ENCODE measurements at places on chromosomes 2 and 18. TPM values are rescaled to one million over a fixed set of nuclear protein-coding genes. Genes with fewer than 3 reads are reported as not detected.

The CCDC141 gene
- total RNA-seq: 8.0 TPM

The POMC gene
- 12.3 TPM for total RNA-seq

The UCN gene
- 0.59 TPM for total RNA-seq

The RFTN2 gene
- total RNA-seq: 1.0 TPM

The PTRHD1 gene
- 46.9 TPM for total RNA-seq

The GNAL gene
- total RNA-seq: 21.2 TPM

The ZSCAN30 gene
- total RNA-seq: 15.5 TPM

The RTKN gene
- total RNA-seq: 50.0 TPM

The LRRTM1 gene
- 1.3 TPM for total RNA-seq

The KIF1A gene
- total RNA-seq: 214 TPM

The SERPINB4 gene
- 1.1 TPM for total RNA-seq

GRCh38 chr2:89811295-89811694 lies 1119.8 kb downstream of the RPIA start:
- no peaks in the 10 kb centered on the region for H3K4me1 ChIP-seq
- peaks cover 46% of the 10 kb centered on the region for H3K36me3 ChIP-seq
- no peak for DNase-seq
- no peak overlapping the region for H3K4me3 ChIP-seq
- H3K27ac ChIP-seq: no peak overlapping the region
- no peaks in the 10 kb centered on the region for H3K27me3 ChIP-seq

GRCh38 chr2:133167990-133168389 lies 400.3 kb downstream of the NCKAP5 start:
- no peak overlapping the region for H3K4me3 ChIP-seq
- no peaks in the 10 kb centered on the region for H3K27me3 ChIP-seq
- H3K36me3 ChIP-seq: no peaks in the 10 kb centered on the region
- DNase-seq: peak; percentile 5
- H3K4me1 ChIP-seq: no peaks in the 10 kb centered on the region
- no peak overlapping the region for H3K27ac ChIP-seq

GRCh38 chr2:204150721-204151120 lies 214.2 kb downstream of the ICOS start:
- no peak overlapping the region for H3K27ac ChIP-seq
- H3K27me3 ChIP-seq: no peaks in the 10 kb centered on the region
- peaks cover under 1% of the 10 kb centered on the region for H3K4me1 ChIP-seq

- no peak overlapping the region for H3K27ac ChIP-seq
- DNase-seq: no peak
- no peaks in the 10 kb centered on the region for H3K27me3 ChIP-seq
- no peaks in the 10 kb centered on the region for H3K4me1 ChIP-seq
Observed at GRCh38 chr18:26981360-26982082, 116.0 kb upstream of the AQP4 start.

GRCh38 chr2:207107551-207107950 lies 58.2 kb downstream of the KLF7 start:
- H3K4me3 ChIP-seq: no peak overlapping the region
- DNase-seq: no peak
- H3K27me3 ChIP-seq: no peaks in the 10 kb centered on the region
- H3K4me1 ChIP-seq: no peaks in the 10 kb centered on the region

DNA sequence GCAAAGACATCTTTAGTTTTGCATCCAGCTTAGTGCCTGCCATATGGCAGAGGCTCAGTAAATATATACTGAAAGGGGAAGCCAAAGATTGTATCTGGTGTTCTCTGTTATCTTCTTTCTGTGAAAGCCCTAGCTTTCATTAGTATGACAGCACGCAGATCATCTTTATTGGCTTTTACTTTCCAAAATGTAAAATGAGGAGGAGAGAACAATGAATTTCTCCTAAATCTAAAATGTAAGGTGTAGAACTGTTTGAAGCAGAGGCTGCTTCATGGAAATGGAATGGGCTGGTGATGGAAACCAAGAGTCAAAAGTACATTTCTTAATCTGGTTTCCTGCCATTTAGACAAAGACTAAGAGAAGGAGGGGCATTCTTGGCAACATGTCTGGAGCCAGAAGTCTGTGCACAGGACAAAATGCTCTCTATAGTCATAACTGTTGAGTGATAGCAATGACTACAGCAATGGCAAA lies 1029.9 kb upstream of the PIK3C3 start:
- DNase-seq: no peak
- no peak overlapping the region for H3K27ac ChIP-seq
- H3K4me3 ChIP-seq: no peak overlapping the region
- H3K36me3 ChIP-seq: no peaks in the 10 kb centered on the region
- H3K4me1 ChIP-seq: no peaks in the 10 kb centered on the region

- no peak for DNase-seq
- no peak overlapping the region for H3K27ac ChIP-seq
- no peak overlapping the region for H3K4me3 ChIP-seq
- H3K4me1 ChIP-seq: no peaks in the 10 kb centered on the region
Observed at GRCh38 chr2:33321236-33321771, 155.1 kb upstream of the RASGRP3 start.

- H3K27me3 ChIP-seq: no peaks in the 10 kb centered on the region
- peaks cover 16% of the 10 kb centered on the region for H3K4me1 ChIP-seq
- no peak for DNase-seq
- H3K4me3 ChIP-seq: no peak overlapping the region
Observed at GRCh38 chr2:15931319-15931890, 8.9 kb upstream of the MYCN start.

DNA sequence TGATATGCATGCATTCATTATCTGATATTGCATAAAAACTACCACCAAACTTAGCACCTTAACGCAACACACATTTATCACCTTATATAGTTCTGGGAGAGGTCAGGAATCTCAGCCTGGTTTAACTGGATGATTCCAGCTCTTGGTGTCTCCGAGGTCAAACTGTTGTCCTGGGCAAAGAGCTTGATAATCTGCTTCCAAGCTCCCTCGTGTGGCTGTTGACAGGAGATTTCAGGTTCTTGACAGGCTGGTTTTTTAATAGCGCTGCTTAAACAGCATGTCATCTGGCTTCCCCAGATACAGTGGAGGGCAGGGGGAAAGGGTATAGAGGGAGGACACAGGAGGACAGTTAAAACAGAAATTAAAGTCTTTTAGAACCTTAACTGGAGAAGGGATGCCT lies 785.0 kb downstream of the CNTNAP5 start:
- no peak overlapping the region for H3K4me3 ChIP-seq
- no peaks in the 10 kb centered on the region for H3K36me3 ChIP-seq
- H3K4me1 ChIP-seq: no peaks in the 10 kb centered on the region
- peak; percentile 68 for DNase-seq
- no peaks in the 10 kb centered on the region for H3K27me3 ChIP-seq

GRCh38 chr2:45397292-45397691 lies 213.8 kb downstream of the SRBD1 start:
- H3K27me3 ChIP-seq: no peaks in the 10 kb centered on the region
- peaks cover 48% of the 10 kb centered on the region for H3K4me1 ChIP-seq
- H3K27ac ChIP-seq: peak overlapping the region; percentile 40
- no peak overlapping the region for H3K4me3 ChIP-seq
- no peaks in the 10 kb centered on the region for H3K36me3 ChIP-seq

- H3K27me3 ChIP-seq: no peaks in the 10 kb centered on the region
- no peak overlapping the region for H3K27ac ChIP-seq
- no peaks in the 10 kb centered on the region for H3K4me1 ChIP-seq
- no peak for DNase-seq
- H3K4me3 ChIP-seq: no peak overlapping the region
Observed at GRCh38 chr2:197209742-197210408, 100.7 kb downstream of the ANKRD44 start.

DNA sequence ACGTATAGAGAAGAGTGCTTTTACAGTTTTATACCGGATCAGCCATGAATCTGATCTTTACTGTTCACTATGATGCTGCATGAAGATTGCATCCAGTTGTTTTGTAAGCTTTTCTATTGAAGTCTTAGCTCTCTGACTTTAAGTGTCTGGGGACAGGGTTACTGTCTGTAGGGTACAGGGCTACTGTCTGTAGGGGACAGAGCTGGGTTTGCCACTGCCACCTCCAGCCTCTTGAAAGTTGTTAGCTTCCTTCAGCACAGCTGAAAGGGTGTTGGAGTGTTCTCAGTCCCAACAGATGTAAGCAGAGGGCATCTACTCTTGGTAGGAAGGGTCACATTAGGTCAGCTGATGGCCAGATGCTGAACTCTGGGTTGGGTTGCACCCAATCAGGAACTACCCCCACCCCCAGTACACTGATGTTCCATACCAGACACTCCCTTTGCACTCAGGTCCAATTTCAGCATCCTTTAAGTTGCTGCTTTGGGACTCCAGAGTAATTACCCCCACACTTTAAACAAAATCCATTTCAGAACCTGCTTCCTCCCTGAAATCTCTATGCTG lies 58.0 kb downstream of the MYL12B start:
- H3K27me3 ChIP-seq: no peaks in the 10 kb centered on the region
- peaks cover 3% of the 10 kb centered on the region for H3K4me1 ChIP-seq
- H3K36me3 ChIP-seq: no peaks in the 10 kb centered on the region
- no peak overlapping the region for H3K27ac ChIP-seq
- DNase-seq: no peak
- no peak overlapping the region for H3K4me3 ChIP-seq

DNA sequence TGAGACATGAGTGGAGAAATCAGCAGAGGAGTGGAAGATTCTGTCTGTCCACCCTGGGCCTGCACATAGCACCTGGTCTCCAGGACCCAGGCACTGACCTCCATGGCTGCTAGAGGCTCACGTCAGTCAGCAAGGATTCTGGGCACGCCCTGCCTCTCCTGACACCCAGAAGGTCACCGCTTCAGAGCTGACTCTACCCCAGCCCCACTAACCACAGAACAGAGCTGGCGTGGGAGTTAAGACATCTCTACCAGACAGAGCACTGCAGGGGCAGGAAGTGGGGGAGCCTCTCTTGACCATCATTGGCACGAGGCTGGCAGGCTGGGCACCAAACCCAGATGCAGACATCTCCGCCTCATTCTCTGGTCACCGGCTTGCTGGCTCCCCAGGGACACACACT lies 3.0 kb downstream of the ADCY3 start:
- H3K27ac ChIP-seq: no peak overlapping the region
- no peaks in the 10 kb centered on the region for H3K27me3 ChIP-seq
- no peak for DNase-seq
- no peak overlapping the region for H3K4me3 ChIP-seq

DNA sequence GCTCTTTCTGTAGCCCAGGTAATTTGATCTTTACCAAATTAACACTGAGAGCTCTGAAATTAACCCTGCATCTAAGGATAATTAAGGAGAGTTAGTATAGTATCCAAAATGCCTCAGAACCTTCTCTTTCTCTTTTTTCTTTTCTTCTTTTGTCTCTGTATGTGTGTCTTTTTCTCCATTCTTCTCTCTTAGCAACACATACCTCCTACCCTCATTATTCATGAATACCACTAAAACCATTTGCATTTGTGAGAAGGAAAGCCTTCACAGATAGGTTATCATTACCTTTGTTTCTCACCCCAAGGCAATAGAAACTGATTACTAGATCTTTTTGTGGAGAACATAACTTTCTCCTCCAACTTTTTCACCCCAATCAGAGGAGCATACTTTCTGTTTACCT lies 376.5 kb upstream of the NXPH2 start:
- H3K27me3 ChIP-seq: no peaks in the 10 kb centered on the region
- 0 out of 2 replicates have a peak overlapping the region, but pooled peaks have one; percentile 3 for H3K4me3 ChIP-seq
- H3K4me1 ChIP-seq: peaks cover 18% of the 10 kb centered on the region
- H3K27ac ChIP-seq: no peak overlapping the region

DNA sequence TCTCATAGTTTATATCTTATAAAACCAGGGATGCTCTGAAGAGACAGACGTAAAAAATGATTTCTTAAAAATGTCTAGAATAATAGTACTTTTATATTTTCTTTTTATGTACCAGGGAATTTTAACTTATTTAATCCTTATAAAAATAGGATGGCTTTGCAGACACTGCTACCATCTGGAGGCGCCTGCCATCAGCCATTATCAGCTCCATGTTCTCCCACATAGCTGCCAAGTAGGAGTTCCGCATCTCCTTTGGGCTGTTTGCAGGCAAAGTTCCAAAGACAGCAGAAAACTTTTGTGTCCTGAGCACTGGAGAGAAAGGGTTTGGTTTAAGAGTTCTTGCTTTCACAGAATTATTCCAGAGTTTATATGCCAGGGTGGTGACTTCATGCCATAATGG lies 69.2 kb downstream of the MTX2 start:
- H3K27ac ChIP-seq: no peak overlapping the region
- H3K36me3 ChIP-seq: peaks cover 6% of the 10 kb centered on the region
- H3K4me3 ChIP-seq: no peak overlapping the region
- DNase-seq: no peak
- H3K4me1 ChIP-seq: no peaks in the 10 kb centered on the region
- H3K27me3 ChIP-seq: no peaks in the 10 kb centered on the region

DNA sequence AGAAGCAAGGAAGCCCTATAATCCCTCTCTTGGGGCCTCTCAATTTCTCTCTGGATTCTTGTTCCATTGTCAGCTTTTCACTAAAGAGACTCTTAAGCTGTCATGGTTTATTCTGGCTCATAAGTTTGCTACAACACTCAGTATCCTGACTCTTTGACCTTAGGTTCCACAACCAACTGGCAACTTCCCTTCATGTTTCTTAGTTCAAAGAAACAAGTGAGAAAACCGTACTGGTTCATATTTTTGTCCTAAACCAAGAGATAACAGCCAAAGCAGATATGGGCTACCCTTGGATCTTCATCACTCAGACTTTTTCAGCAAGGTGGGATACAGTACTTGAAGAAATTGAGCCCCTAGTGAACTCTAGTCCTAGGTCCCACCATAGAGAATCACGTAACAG lies 109.9 kb upstream of the CRIM1 start:
- no peaks in the 10 kb centered on the region for H3K4me1 ChIP-seq
- DNase-seq: no peak
- H3K27me3 ChIP-seq: no peaks in the 10 kb centered on the region
- H3K36me3 ChIP-seq: no peaks in the 10 kb centered on the region
- no peak overlapping the region for H3K4me3 ChIP-seq

DNA sequence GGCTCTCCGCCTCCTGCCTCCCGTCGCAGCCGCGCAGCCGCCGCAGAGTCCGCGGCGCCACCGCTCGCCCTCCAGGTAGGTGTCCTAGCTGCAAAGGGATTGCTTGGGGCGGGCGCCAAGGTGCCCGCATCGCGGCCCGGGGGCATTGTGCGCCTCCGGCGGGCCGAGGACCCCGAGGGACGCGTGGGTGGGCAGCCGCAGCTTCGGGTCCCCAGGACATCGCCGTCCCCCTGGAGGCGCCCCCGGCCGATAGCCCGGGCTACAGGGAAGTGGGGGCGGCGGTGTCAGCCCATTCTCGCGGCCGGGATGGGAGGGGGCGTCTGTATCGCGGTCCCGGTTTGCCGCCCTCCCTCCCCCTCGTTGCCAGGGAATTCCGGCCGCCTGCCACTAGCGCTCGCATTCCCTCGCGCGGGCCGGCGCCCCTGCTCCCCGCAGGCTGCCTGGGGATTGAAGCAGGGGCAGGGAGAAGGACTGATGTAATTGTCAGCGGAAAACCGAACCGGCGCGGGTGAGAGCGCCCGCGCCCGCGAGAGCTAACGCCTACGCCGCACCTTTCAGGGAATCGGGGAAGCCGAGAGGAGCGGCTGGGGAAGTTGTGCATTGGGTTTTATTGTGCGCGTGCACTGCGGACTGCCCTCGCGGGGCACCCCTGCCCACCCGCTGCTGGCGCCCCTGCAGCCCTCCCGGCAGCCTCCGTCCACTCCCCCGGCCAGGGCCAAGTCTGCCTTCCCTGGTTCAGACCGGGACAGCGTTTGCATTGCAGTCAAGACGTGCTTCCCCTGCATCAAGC lies 483 bp downstream of the OSBPL6 start:
- peaks cover 61% of the 10 kb centered on the region for H3K27me3 ChIP-seq

GRCh38 chr2:186532891-186533290 lies 46.8 kb downstream of the ZC3H15 start:
- no peak overlapping the region for H3K4me3 ChIP-seq
- no peak overlapping the region for H3K27ac ChIP-seq
- H3K4me1 ChIP-seq: no peaks in the 10 kb centered on the region
- no peak for DNase-seq
- no peaks in the 10 kb centered on the region for H3K36me3 ChIP-seq

All from GM23338 (cell line).